ENCODE measurements at places on chromosomes 12 and 14.

DNA sequence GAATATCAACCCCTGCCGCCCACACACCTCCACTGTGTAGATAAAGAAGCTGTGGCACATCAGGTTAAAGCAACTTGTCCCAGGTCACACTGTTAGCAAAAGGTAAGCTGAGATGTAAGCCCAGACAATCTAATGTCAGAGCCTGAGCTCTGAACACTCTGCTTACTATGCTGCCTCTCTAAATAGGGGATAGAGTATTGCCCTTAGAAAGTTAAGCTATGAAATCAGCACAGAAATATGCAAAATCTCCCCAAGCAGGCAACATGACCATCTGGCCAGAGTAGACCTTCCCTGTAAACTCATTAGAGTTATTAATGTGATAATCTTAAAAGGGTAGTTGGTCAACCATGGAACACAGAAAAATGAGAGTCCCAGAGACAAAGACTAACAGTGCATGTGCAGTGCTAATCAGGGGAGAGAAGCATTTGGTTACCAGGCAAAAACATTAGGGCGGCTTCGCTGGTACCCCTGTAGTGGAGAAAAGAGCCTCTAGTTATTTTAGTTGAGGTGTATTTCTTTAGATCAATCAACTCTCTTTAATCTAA lies 171.0 kb downstream of the BTG1 start:
- no peak for DNase-seq

DNA sequence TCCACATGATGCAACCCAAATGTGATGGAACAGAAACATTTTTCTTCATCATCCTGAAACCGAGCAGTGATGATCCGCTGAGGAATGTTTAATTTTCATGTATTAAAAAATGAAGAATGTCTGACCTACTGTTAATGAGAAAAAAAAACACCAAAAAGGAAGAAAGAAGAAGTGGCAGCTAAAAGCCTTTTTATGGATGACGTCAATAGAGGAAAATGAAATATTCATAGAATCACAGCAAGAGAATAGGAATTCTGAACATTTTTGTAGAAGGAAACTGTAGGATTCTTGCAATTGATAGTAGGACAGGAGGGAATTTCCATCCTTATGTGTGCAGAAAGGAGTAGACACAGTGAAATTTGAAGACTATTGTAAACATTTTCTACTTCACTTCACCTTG lies 112.9 kb downstream of the PRKCH start:
- DNase-seq = no peak

GRCh38 chr14:21109377-21110138 lies 8.7 kb downstream of the TMEM253 start:
- no peak for DNase-seq

- DNase-seq = no peak
Measured at GRCh38 chr14:96139879-96140278, 64.8 kb upstream of the BDKRB2 start.

DNA sequence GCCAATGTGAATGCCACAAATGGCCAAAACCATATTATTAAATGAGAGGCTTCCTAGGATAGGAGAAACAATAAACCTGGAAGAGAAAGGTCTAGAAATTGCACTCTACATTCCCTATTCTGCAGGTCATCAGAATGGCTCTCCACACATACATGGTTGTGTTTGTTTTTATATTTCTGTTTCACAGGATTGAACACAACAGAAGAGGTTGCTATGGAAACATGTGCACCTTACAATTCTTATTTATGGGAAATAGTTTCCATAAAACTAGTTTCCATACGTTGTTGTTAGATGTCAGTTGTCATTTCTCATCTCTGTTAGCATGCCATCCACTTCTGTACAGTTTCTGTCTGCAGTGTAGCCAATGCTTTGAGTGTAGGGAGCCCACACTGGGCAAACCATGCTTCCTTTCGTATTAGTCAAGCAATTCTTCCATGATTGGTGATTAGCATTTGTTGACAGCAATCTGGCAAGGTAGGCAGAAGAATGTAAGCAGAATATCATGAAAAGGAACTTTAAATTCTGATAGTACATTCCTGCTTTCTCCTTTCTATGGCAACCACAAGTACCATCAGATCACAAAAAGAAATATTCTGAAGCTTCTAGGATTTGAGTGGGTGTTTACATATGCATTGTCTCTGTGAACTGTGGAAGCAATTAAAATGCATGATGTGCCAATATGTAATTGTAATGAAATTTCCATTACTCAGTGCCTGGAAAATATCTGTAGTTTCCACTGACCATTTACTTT lies 141.6 kb upstream of the AVPR1A start:
- DNase-seq = no peak

DNA sequence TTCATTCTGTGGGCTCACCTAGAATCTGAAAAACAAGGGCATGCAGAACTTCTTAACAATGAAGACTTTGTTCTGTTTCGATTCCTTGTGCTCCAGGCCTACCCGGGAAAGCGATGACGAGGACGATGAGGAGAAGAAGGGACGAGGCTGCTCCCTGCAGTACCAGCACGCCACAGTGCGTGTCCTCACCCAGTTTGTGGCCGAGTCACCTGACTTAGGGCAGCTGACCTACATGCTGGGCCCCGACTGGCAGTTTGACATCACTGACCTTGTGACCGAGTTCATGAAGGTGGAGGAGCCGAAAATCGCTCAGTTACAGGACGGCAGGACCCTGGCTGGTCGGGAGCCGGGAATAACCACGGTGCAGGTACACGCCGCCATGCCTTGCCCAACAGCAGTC lies 585.4 kb downstream of the AACS start:
- no peak for DNase-seq

- DNase-seq = no peak
Measured at GRCh38 chr12:91432089-91432488, 249.5 kb upstream of the DCN start.

DNA sequence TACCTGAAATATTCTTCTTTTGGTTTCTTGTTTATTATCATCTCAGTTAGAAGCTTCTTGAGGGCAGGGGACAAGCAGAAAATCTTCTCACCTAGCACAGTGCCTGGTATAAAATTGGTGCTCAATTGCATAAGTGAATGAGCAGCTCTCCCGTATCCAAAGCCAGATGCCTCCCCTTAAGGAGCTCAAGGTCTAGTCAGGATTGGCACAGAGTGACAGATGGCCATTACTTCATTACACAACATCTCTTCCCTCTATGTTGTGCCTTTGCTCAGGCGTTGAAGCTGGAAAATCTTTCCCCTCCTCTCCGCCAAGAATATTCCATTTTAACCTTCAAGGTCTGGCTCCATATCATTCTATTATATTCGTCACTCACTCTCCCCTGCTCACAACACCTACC lies 3.6 kb downstream of the SLC4A8 start:
- DNase-seq = no peak

GRCh38 chr14:51774209-51774608 lies 86.2 kb upstream of the GNG2 start:
- no peak for DNase-seq

- DNase-seq = no peak
Measured at GRCh38 chr14:61716956-61717355, 21.6 kb downstream of the HIF1A start.

- no peak for DNase-seq
Measured at GRCh38 chr14:92323011-92323915, at the start of gene SLC24A4. SLC24A4 (plus strand) TSS chr14:92323165; CDS start chr14:92323831, 666 bp downstream.

GRCh38 chr14:50773632-50774541 lies 57.1 kb downstream of the NIN start:
- no peak for DNase-seq

DNA sequence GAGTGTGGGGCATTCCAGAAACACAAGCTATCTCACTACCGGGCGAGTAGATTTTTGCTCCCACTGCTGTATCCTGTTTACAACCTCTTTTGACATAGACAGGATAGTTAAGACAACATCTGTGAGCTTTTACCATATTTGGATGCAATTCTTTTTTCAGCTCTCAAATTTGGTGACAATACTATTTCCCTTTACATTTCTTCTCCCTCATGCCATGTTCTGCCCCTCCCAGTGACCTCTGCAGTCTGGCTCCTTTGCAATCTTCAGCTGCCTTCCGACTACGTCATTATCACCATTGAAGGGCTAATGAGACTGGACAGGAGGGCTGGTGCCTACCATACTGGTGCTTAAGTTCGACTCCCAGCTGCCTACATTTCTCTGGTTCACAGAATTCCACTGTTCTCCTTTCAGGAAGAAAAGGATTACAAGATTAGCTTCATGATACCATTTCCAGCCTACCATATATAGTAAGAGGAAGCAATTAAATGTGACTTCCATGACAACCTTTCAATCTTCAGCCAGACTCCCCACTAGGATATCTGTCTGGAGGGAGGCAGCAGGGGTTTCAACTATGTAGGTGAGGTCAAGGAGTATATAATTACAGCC lies 251.6 kb downstream of the PHLDA1 start:
- no peak for DNase-seq

DNA sequence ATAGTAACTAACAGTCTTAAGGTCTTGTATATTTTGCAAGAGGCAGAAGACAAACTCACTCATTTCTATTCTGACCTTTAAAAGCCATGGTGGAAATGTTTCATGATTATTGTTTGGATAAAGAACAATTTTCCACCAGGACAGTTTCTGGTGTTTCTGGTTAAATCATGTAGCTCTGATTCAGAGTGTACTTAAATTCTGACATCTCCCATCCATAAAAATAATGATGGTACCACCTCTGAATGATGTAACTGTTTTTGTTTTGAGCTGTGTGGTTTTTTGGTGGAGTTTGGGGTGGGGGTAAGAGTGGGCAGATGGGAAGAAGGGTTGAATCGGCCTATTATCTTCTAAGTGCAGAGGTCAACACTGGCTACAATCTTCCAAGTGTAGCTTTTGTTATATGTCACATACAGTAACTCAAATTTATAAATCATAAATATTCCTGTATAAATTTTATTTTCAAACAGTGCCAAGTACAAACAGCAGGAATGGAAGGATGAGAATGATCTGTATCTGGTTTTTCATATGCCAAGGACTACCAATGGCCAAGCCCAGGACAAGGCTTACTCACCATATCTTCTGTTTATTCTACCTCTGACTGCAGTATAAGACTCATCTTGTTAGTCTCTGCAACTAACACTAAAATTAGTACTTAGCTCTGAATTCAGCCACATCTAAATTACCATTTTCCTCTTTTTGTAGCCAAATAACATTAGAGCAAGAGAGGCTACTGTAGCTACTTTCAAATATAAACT lies 108.7 kb downstream of the BCAT1 start:
- DNase-seq = no peak

GRCh38 chr12:62128175-62128975 lies 131.8 kb upstream of the USP15 start:
- no peak for DNase-seq

- DNase-seq = no peak
Measured at GRCh38 chr12:49170924-49171323, 18.0 kb downstream of the TUBA1A start.

DNA sequence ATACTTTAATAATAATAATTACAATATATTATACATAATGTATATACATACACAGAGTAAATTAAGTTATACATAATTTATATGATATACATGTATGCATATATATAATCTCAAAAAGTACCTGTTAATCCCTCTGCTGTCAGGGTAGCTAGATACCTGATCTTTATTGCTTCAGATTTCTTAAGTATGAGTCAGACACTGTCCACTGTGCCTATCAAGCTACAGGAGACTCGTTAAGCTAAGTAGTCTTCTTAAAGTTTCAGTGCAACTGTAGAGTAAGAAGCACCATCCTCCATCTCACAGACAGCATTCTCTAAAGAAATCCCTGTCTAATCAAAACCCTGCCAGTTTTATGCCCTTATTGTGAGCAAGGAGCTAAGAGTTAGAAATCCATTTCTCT lies 428.7 kb downstream of the RERGL start:
- no peak for DNase-seq

GRCh38 chr14:103892247-103892646 lies 36.0 kb upstream of the TDRD9 start:
- no peak for DNase-seq

DNA sequence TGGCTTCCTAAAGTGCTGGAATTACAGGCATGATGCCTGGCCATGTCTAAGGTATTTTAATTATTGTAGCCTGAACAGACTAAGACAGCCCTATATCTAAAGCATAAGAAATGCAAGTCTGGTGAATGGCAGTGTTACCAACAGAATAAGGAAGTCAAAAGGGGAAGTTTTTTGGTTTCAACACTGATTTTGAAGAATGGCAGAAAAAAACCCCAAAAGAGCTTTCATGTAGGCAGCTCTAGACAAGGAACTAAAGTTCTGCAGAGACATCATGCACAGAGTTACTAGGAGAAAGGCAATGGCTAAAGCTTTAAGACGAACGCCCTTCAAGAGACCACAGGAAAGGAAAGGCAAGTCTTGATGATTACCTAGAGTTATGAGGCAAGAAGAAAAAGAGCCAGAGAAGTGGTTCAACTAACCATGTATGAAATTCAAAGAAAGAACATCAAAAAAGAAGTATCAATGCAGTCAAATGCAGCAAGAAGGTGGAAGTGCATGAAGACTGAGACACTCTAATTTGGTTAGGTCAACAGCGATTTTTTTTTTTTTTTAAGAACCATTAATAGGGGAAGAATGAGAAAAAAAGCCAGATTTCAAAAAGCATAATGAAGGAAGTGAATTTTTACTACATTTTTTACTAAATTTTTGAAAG lies 50.8 kb downstream of the RPS6KA5 start:
- DNase-seq = no peak

DNA sequence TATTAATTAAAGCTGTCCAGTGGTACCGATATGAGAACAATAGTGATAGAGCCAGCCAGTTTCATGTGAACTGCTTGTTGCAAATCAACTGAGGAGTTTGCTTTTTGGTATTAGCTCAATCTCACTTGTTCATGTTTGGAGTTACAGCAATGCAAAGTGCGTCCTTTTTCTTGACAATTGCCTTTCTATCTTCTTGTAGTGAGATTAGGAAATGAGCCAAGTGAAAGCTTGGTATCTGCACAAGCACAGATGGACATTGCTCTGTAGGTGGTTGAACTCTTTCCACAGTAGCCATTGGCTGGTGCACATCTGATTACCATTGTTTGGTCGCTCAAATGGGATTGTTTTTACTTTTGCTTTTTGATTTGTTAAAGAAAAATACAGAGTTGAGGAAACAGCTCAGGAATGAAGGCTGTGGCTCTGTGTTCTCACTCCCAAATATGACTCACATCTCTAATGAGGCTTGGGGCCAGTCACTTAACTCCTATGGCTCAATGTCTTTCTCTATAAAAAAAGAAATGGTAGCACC lies 241.4 kb downstream of the BMP4 start:
- no peak for DNase-seq

DNA sequence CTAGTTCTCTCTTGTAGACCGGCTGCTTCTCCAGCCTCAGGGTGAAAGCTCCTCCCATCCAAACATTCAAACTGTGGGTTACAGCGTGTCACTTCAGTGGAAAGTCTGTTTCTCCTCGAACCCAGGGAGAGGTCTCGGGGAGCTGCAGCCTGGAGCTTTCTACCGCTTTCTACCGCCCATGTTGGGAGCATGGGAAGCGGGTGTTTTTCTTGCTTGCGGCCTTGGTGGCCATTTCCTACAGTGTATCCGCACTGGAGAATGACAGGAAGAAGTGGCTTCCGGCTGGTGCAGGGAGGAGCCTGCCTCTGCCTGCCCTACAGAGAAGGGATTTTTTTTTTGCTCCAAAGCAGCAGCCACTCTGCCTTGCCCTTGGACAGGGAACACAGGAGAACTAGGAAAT lies 21.2 kb downstream of the ZFP36L1 start:
- DNase-seq = no peak
